ENCODE measurements at places on chromosomes 16 and 17. TPM values are rescaled to one million over a fixed set of nuclear protein-coding genes. Genes with fewer than 3 reads are reported as not detected.

The HBM gene
- 257 TPM for total RNA-seq

GRCh38 chr17:3534881-3535252, 22.7 kb downstream of the TRPV3 start:
- peak; percentile 74 for DNase-seq

GRCh38 chr17:42453439-42453838, 5.2 kb upstream of the ATP6V0A1 start:
- no peak for DNase-seq

GRCh38 chr17:80594431-80595269, 50.0 kb downstream of the RPTOR start:
- no peak for DNase-seq

DNA sequence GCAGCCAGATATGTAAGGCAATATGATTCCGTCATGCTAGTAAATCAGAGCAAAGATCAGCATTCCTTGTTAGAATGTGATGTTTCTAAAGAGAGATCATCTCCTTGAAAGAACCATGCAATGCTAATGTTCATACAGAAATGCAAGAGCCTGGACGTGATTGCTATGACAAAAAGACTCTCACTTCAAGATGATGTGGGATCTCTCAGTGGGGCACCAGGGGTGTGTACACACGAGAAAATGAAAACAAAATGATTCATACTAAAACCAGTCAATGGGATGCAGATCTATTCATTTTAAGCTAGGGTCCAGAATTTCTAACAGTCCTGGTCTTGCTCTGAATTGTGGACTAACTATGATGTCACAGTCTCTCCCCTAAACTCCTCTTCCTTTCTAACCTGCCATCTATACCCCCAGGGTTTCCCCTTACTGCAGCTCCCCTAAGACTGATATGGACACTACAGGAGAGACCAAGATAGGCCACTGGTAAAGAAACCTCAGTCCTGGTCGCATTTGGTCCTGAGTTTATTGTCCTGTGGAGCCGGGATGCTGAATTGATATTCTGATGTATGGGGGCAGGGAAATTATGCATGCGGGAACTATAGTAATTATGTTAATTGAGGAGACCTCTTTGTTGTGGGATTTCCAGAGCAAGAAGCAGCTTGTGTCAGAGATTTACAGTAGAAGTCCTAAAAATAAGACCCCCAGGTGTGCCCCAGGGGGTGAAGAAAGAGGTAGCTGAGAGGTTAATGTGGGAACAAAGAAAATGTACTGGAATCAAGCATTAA, 179.0 kb downstream of the PMP22 start:
- no peak for DNase-seq

GRCh38 chr17:41527063-41528023, 765 bp downstream of the KRT19 start:
- DNase-seq = peak; percentile 73

Measured in umbilical cord (tissue), 2 donors.